Glutamatergic neuron (in vitro differentiated cells): ENCODE measurements at places on chromosomes 4 and X.

DNA sequence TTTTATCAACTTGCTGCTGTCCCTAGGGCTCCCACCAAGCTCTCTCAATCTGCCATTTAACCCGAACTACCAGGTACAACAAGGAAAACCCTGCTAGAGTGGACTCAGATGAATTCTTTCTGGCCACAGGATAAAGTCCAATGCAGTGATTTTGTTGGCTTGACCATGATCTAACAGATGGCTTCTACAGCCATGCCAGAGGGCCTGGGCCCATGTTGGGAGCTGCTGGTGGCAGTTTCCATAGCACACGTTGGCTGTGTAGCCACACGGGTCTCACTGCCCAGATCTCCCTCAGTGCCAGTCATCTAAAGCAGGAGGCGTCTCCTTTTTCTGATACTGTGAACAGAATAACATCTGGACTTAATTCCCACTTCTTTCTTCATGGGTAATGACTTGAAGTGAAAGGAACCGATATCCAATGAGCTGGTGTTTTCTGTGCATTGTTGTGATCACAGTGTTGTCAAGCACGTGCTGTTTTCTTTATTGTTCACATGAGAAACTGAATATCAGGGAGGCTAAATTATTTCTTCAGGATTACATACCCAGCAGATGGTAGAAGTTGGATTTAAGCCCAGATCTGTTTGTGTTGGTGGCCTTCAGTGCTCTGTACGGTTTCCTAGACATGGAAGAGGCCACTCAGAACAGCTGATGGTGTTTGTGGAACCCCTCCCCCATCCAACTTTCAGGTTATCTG, 85.2 kb upstream of the CLCN4 start:
- DNase-seq, result no peak

DNA sequence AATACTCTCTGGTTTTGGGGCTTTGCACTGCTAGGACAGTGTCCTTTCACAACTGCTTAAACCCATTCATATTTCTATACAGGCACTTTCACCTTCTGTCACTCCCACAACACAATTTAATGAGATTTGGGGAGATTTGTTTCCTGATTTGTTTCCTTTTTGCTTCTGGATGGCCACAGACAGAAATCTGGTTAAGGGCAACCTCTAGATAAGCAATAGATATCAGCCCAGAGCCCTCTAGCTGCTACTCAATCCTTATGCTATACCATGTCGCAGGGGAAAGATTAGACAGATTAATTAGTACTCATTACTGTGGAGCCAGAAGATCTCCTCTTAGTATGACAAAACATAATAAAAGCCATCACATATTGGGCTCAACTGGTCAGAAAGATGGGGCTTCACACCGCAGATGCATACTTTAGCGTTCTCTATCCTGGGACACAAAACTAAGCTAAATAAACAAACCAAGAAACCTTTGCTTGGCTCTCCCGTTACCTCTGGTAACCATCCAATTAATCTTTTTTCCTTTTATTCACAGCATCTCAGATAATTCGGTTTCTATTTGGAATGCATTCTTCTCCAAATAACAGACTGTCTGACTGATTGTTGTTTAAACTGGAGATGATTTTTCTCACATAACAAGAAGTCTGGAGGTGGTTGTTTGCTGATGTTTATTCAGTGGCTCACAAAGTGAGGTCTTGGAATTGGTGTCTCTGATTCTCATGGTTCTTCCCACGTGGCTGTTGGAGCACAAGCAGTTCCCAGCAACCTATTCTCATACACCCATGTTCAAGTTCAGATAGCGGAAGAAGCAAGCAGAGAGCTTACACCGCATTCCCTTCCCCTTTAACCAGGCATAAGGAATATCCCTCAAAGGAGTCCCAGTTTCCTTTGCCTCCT, 41.0 kb upstream of the ZNF330 start:
- DNase-seq, result no peak

- no peak for DNase-seq
Observed at GRCh38 chr4:146182443-146182842, 6.9 kb downstream of the LSM6 start.

DNA sequence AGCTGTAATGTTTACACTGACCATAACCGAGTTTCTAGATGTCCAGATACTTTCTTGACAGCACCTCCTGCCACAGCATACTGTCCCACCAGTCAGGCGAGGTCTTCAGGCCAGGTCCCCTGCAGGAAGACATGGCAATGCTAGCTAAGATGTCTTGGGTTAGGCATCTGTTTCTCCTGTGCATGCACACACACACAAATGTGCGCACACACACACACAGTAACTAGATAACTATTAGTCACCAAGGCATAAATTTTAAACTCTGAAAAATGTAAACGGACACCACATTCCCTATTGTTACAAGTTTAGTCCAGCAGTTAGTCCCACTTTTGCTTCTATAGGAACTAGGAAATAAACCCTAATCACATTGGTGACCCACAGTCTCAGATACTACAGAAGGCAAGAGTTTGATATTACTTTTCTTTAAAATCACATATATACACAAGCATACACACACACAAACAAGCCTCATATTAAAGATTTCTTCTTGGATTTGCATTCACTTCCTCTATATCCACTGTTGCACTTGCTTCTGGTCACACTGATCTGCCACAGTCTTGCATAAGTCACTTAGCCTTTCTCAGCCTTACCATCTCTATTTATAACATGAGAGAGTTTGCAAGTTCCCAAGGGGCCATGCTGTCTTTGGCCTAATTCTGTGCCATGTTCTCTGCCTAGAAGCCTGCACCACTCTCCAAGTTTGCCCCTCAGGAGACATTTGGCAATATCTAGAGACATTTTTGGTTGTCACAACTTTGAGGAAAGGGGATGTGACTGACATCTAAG, 32.2 kb downstream of the IL21 start:
- no peak for DNase-seq

DNA sequence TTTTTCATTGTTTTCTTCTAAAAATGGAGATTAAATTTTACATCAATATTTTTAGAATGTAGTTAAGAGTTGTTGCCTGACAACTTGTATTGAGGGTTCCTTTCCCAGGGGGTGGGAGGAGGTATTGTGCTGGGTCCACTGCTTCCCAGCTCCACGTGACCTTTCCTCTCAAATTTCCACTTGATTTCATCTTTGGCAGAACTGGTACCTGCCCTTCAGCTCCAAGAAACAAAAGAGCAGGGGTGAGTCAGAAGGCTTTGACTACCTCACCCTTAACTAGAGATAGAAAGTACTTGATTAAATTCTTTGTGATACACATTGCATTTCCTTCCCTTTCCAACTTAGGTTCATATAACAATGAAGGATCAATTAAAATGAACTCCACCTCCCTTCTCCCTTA, 19.7 kb downstream of the TRIM2 start:
- DNase-seq, result no peak

DNA sequence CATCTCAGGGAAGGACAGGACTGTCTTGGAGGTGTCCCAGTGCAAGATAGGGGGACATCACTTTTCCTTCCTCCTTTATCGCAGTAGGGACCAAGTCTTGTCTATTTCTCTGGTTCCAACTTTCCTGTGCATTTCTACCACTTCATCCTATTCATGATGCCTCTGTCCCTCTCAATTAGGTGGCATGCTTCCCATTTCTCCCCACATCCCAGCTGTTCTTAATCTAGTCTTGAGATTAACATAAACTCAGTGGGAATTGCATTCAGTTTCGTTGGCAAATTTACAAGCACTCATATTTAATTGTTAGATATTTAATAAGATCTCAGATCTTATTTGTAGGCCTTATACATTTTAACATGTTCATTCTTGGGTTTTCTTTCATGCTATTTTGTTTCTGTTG, 15.7 kb upstream of the ODAM start:
- no peak for DNase-seq

- no peak for DNase-seq
Observed at GRCh38 chrX:46459603-46460002, 85.6 kb downstream of the ZNF674 start.

- no peak for DNase-seq
Observed at GRCh38 chrX:15221321-15221720, 48.6 kb downstream of the ASB9 start.

GRCh38 chrX:14476205-14476604, 53.1 kb upstream of the GLRA2 start:
- no peak for DNase-seq

GRCh38 chr4:151824656-151825055, 63.8 kb upstream of the GATB start:
- no peak for DNase-seq

GRCh38 chrX:143768976-143769375, 48.4 kb upstream of the SPANXN2 start:
- DNase-seq, result no peak

DNA sequence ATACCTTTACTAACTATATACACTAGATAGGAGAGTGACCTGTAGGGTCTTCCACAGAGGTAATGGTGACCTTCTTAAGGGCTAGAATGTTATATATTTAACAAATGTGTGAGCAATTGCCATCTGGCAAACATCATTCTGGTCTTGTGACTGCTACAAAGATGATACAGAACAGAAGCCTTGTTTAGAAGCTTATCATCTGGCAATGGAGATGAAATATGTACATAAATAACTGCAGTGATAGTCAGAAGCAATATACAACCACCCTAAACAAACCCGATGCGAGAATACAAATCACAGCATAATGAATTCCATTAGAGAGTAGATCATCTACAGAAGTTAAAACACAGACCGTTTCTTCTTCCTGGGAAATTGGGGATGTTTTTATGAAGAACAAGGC, 952.7 kb upstream of the SLIT2 start:
- no peak for DNase-seq

DNA sequence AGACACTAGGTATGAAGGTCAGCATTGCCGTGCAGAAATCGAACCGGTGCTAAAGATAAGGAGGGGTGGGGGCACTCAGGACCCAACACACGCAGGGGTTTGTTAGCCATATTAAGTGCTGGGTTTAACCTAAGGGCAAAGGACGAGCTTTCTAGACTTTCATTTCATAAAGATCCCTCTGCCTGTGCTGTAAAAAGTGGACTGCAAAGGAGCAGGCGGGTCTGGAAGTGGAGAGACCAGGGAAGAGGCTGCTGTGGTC, 1.3 kb downstream of the CASP3 start:
- DNase-seq, result no peak

GRCh38 chrX:154018518-154019060, 1.1 kb downstream of the IRAK1 start:
- no peak for DNase-seq

DNA sequence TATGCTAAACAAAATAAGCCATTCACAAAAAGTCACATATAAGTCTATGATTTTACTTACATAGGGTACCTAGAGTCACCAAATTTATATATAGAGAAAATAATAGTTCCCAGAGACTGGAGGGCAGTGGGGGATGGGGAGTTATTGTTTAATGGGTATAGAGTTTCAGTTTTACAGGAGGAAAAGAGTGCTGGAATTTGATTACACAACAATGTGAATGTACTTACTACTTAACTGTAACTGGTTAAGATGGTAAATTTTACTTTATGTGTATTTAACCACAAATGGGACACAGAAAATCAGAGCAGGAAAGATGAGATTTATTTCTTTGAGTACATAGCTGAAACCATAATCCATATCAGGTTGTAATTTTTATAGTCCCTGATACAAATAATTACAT, 144.4 kb downstream of the TMA16 start:
- no peak for DNase-seq

DNA sequence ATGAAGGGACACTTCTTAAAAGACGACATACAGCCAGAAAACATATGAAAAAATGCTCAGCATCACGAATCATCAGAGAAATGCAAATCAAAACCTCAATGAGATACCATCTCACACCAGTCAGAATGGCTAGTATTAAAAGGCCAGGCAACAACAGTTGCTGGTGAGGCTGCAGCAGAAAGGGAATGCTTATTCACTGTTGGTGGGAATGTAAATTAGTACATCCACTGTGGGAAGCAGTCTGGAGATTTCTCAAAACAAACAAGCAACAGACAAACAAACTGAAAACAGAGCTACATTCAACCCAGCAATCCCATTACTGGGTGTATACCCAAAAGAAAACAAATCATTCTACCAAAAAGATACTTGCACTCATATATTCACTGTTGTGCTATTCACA, 197.9 kb downstream of the EVC2 start:
- no peak for DNase-seq

- peak; percentile 34 for DNase-seq
Observed at GRCh38 chr4:113760094-113760794, 1.3 kb downstream of the CAMK2D start.

- DNase-seq, result no peak
Observed at GRCh38 chr4:68410149-68410548, 37.1 kb upstream of the TMPRSS11E start.

- DNase-seq, result no peak
Observed at GRCh38 chrX:23666282-23666681, 1.0 kb upstream of the PRDX4 start.

DNA sequence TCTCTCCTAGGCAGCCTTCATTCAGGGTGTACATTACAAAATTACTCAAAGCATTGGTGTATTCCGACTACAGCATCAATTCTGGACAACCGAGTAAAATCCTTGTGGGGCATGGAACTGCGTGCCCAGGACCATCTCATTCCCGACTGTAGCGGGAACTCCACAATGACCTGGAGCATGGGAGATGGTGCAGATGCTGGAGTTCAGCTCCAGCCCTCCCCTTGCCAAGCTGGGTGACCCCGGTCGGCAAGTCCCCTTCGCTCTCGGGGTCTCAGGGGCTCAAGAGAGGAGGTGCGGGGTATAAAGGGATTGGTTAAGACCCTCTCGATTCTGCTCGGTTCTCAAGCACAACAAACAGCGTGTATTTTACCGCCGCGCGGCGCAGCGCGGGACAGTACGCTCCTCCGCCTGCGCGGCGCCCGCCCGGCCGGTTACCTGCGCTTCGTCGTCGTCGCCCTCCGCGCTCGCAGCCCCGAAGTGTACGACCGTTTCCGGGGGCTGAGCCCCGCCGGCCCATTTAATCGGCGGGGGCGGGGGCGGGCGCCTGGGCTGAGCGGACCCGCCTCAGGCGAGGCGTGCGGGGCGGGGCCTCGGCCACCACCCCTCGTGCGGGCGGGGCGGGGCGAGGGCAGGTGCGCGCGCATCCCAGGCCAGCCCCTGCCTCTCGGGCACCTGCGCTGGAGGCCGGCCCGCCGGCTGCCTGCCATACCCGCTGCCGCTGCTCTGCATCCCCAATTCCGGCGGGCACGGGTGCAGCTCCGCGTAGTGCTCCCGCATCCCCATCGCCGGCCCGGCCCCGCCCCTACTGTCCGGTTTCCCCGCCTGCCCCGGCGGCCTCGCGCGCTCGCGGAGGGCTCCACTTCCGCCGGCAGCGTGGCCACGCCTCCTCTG, at the start of gene G6PD:
TSS of gene G6PD (minus strand) at position 493 of the 891 bp plus-strand sequence. CDS start 691 bp downstream, outside the sequence.
- peak; percentile 76 for DNase-seq

DNA sequence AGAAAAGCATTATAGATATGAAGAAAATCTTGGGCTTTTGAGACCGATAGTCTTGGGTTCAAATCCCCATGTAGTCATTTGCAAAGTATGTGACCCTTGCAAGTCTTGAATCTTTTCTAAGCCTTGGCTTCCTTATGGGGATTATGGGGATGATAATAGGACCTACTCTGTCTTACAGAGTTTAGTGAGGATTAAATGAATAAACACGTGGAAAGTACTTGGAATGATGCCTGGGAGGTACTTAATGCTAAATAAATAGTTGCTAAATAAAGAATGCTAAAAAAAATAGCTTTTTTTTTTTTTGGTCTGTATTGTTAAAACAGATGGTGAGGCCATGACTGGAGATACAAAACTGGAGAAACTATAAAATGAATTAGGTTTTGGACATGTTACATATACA, 292.7 kb downstream of the GPAT3 start:
- no peak for DNase-seq
